AG10803 (cell line): ENCODE measurements at places on chromosomes 2 and 18.

- DNase-seq: no peak
Observed at GRCh38 chr2:230849633-230850357, 14.9 kb upstream of the ITM2C start.

DNA sequence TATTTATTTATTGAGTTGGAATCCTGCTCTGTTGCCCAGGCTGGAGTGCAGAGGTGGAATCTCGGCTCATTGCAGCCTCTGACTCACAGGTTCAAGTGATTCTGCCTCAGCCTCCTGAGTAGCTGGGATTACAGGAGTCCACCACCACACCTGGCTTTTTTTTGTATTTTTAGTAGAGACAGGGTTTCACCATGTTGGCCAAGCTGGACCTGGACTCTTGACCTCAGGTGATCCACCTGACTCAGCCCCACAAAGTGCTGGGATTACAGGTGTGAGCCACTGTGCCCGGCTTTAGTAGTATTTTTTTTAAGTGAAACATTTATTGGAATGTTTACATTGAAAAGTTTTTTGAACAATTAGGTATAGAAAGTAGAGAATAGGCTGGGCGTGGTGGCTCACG is 23.9 kb downstream of the SLC20A1 start:
- DNase-seq: no peak

DNA sequence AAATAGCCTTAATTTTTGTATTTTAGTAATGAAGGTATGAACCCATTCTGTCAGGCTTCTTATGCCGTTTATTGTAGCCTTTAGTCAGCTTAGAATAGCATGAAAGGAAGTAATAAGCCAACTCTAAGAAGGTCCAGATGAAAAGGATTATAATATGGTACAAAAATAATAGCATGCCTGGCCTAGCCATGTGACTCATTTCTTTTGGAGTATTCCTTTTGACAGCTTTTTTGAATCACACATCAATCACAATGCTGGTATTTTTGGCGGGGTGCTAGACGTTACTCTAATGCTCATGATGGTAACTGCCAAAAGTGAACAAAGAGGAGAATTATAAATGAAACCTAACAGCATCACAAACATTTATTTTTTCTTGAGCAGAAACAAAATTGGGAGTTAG is 19.9 kb downstream of the FMNL2 start:
- DNase-seq: no peak

DNA sequence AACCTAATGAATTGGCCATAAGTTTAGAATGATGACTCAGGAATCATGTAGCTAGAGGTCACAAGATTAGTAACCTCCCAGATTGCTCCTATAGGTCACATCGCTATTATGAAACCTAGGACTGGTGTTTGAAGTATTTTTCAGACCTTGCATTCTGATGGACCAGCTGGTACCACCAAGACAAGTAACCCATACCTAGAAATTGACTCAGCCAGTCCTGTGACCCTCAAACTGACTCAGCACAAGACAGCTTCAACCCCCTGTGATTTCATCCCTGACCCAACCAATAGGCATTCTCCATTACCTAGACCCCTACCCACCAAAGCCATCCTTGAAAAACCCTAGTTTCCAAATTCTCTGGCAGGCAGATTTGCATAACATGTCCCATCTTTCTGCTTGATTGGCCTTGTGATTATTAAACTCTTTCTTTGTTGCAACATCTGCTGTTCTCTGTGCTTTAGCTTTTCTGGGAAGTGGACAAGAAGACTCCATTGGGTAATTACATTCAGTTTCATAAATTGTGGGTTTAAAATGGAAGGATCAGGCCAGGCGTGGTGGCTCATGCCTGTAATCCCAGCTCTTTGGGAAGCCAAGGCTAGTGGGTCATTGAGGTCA is 254.9 kb downstream of the IRS1 start:
- DNase-seq: peak; percentile 26

- no peak for DNase-seq
Observed at GRCh38 chr2:239715606-239716005, 309.5 kb downstream of the NDUFA10 start.

DNA sequence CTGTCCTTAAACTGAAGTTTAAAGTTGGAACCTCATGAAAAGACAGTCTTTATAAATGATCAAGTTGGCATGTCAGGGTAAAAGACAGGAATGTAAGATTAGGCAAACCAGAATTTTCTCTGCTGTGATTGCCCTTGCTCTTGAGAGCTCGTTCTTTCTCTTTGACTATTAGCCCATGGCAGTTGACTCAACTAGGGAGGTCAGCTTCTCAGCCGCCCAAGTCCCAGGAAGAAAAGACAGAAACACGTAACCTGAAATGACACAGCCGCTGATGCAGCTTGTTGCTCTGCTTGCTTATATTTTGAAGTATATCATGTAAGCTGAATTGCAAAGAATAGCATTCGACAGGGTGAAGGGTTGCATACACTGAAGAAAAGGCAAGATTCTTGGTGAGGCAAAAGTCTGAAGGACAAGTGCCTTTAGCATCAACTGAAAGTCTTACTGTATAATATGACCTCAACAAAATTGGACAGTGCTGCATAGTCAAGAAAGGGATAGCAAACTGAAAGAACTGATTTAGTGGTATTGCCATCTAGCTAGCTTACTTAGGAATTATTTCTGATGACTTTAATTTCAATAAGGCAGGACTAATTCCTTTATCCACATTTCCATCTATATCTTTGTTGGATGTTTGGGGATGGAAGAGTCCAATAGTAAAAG is 54.7 kb downstream of the ARHGAP15 start:
- no peak for DNase-seq
